ENCODE measurements at places on chromosomes 4 and X.

DNA sequence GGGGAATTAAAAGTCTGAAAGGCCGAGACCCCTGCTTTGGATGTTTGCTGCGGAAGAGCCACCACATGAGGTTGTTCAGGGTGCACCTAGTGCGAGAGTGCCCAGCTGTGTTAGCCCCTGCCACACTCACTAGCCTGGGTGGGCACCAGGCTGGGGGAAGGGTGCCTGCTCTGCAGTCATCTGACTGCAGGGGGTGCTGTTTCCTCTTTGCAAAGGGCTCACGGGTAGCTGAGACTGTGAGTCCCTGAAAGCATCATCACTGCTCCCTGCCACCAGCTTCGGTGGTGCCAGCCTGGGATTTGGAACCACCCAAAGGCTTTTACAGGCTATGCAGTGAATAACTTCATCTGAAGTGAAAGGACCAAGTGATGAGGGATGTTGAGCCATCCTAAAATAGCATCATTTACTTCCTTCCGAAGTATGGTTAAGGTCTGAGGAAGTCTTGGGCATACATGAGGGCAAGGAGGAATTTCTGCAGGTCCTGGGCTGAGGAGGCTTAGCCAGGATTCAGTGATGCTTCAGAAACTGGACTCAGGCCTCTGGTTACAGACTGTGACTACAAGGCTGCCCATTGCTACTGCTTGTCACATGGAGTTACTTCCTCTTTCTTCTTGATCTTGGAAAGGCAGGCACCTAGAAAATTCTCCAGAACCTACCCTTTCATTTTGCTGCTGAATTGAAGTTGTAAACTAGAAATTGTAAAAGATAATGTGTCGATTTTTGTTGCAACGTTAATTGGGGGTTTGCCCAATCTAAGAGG lies 293.2 kb upstream of the PRPS2 start:
- no peak for DNase-seq

GRCh38 chrX:123988423-123989111 lies 27.1 kb downstream of the STAG2 start:
- DNase-seq = no peak

- no peak for DNase-seq
Observed at GRCh38 chr4:61770456-61770855, 570.3 kb downstream of the ADGRL3 start.

DNA sequence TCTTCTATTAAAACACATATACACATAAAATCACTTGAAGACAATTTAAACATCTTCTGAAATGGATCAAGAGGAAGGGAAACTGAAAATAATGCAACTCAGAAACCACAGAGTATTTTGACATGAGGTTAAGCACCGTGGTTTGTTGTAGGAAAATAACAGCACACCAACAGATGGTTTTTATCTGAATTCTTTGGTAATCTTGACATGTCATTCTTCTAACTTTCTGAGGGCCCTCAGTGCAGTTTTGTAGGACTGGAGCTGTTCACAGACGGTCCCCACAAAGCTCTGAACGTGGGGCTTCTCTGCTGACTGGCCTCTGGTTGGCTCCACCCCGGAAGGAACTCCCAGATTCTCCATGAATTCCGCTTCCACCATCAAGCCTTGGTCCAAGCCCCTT lies 16.0 kb upstream of the TLR8 start:
- DNase-seq = no peak

- DNase-seq = peak; percentile 47
Observed at GRCh38 chr4:3248811-3249661, at the start of gene MSANTD1. TSS of gene MSANTD1 (plus strand) at chr4:3249159. CDS start at chr4:3249223, 64 bp downstream.

- no peak for DNase-seq
Observed at GRCh38 chr4:110982486-110982885, 359.6 kb upstream of the PITX2 start.

DNA sequence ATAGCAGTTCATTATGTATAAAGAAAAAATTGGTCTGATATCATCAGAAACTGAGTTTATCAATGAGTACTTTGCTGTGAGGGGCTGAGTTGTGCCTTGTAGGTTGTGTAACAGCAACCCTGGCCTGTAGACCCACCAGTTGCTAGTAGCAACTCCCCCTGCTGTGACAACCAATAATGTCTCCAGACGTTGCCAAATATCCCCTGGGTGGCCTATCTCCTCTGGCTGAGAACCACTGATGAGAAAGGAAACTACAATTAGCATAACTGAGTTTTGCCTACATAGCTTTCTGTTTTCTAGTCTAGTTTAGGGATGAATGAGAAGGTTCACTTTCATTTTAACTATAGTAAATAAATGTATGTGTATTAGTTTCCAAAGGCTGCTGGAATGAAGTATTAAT lies 234.1 kb downstream of the CPE start:
- DNase-seq = peak; percentile 13

DNA sequence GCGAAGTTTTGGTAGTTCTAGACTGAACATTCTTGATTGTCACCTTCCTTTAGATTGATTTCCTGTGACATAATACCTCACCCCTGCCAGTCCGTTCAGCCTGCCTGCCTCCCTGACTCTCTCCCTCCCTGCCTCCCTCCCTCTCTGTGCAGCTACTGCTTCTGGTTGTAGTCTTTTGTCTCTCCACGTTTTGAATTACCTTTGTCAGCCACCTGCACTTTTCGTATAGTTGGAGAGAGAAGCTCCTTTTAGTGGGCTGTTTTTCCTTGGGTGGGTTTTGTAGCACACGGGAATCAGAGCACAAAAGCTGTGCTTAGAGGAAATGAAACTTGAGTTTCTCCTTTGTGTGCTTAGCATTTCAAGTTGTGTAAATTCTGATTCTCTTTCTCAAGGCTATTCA lies 32.6 kb upstream of the MSMO1 start:
- no peak for DNase-seq

DNA sequence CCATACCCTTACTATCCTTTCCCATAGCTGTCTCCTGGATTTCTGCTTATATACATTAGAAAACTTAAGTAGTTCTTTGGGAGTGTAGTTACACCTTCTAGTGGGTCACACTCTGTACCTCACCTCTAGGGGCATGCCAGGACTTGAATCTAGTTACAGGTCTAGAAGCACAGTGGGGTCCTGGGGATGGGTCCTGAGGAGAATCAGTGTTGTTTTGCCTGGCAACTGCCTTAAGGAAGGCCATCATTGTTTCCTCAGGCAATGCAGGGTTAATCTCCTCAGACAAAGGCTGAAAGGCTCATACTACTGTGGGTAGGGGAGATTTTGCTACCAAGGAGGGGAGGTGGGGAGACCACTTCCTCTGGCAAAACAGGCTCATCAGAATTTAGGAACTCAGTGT lies 750.3 kb downstream of the FAT4 start:
- DNase-seq = no peak

DNA sequence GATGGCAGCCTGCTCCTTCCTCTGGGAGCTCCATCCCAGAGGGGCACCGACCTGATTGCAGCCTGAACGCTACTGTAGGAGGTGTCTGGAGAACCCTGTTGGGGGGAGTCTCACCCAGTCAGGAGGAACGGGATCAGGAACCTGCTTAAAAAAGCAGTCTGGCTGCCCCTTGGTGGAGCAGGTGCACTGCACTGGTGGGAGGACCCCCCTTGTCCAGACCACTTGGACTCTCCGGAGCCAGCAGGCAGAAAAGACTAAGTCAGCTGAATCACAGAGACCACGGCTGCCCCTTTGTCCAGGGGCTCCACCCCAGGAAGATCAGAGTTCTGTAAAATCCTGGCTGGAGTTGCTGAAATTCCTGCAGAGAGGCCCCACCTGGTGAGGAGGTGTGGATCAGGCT lies 67.3 kb upstream of the MAGEB18 start:
- no peak for DNase-seq

DNA sequence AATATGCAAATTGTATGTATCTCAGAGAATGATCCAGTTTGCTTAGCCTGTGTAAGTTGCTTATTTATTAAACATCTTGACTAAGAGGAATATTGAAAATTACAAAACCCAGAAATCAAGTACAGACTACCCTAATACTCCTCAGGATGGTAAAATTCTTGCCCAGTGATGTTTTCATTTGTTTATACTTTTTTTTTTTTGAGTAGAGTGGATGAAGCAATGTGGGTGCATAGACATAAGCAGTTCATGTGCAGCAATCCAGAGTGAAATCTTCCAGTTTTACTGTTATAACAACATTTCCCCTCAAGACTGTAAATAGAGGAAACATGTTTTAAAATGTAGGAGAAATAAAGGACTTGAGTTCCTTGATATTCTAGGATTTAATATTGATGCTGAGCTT lies 4.7 kb downstream of the GLRB start:
- DNase-seq = no peak

DNA sequence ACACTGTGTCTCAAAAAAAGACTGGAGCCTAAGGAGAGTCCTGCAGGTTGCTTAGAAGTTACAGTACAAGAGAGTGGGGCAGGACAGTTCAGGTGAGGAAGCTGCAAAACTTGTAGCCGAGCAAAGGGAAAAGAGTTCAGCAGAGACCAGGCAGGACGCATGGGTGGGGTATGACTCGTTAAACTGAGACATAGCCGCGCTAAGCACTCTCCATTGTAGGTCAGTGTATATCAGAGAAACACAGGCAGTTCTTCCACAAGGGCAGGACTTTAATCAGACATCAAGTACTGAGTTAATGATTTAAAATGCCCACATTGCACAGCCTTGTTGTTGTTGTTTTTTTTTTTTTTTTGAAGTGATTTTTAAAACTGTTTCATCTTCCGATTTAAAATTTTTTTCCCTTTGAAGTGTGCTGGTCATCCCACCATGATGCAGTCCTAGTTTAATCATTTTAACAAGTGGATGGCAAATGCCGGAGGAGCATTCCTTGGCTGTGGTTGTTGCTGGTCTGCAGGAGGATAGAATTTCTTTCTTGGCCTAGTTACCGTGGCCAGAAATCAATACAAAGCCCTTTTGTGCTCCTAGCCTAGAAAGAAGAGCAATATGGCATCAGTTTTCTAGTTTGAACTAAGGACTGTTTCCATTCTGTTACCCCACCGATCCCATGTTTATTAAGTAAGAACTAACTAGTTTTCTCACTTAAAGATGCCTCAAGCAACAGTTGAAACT lies 10.3 kb downstream of the LAP3 start:
- no peak for DNase-seq

- no peak for DNase-seq
Observed at GRCh38 chr4:148254621-148255343, 187.4 kb downstream of the NR3C2 start.

DNA sequence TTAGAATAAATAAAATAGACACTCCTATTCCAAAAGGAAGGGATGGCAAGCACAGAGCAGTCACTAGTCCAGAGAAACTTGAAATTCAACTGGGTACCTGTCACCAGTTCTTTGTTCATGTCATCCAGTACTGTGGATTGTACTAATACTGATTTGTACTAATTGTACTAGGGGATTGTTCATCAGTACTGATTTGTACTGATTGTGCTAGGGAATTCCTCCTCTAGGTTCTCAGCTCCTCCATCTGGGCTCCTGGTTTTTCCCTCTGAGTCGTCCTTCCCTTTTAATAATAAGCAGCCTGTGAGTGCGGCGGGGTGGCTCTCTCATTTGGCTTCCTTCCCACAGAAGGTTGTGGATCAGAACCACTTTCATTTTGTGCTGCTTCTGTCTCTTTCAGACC lies 31.0 kb upstream of the SOD3 start:
- DNase-seq = no peak

- peak; percentile 31 for DNase-seq
Observed at GRCh38 chrX:101395789-101396188, 5.0 kb downstream of the RPL36A start.

DNA sequence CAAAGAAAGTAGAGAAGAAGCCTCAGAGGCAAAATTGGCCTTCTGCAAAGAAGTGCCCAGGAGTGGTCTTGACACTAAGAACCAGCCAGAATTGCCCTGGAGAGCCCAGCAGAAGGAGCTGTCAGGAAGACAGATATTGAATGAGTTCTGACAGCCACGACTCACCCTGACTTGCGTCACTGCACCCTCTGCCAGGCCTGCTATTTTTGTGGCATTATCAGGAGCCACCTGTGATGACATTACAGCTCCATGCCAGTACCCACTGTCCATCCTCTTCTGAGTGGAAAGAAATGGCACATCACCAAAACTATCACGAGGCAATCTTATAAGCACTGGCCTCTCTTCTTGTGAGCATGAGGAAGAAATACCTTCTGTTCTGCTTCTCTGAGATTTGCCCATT lies 67.7 kb downstream of the SMIM20 start:
- DNase-seq = no peak

- DNase-seq = peak; percentile 60
Observed at GRCh38 chr4:96205143-96205936, 365.4 kb downstream of the PDHA2 start.

DNA sequence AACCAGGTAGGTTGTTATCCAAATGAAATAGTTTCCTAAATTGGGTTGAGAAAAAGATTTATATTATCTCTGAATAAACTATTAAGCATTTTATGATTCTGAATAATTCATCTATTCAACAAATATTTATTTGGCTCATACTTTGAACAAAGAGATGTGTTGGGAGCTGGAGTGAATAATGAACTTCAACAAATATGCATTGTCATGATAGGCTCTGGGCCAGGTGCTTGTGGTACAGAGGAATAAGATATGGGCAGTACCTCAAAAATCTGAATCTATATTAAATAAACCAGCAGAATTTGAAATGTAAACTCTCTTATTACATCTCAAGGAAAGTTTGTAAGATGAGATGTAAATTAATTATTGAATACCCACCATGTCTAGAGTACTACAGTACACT lies 75.7 kb upstream of the DCLK2 start:
- peak; percentile 25 for DNase-seq

- no peak for DNase-seq
Observed at GRCh38 chrX:47843363-47843762, 6.7 kb downstream of the ZNF81 start.

DNA sequence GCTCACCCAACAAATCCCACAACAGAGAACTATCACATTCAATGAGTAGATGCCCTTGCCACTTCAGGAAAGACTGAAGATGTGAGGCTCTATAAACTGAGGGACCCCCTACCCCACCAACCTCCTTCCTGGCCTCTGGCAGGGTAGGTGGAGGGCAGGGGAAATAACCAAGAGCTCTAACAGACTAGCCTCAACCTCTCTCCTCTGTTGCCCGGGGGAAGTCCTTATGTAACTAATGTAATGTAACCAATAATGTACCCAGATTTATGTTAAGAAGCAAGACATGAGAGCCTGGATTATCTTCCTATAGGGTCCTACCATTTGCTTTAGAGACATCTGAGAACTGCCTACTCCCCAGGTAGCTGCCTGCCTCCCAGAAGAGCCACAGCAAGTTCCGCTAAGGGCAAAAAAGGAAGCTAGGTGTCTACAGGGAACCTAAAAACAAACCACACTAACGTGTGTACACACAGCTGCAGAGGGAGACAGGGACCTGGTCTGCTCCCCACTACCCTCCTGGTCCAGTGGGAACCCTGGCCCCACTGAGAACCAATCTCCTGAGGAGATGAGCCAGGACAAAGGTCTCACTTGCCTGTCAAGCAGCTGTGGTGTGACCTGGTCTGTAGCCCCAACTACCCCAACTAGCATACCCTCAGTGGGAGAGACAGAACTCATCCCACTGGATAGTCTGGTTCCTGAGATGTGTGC lies 17.7 kb downstream of the OTUD5 start:
- no peak for DNase-seq

DNA sequence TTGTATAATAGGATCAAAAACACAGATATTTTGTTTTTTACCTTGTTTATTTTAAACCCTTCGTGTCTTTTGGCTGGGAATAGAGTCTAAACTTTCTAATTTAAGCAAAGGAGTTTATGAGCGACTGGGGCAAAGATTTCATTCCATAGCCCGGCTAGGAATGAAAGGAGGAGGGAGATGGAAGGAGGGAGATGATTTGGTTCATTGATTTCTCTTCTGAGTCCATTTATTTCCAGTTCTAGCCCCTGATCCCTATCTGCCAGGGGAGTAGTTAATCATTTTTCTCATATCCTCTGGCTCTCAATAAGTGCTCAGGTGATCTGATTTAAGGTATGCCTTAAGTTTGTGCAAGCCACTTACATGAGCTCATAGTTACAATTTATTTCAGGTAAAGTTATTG lies 120.0 kb downstream of the SPRY1 start:
- no peak for DNase-seq
